Activated CD4-positive, alpha-beta memory T cell treated with anti-CD3 and anti-CD28 coated beads, Interleukin-2, amount 10 ng/mL, durations not matched to agents 7 days and 5 days (primary cell): ENCODE measurements at places on chromosomes 7 and 10. TPM values are rescaled to one million over a fixed set of nuclear protein-coding genes. Genes with fewer than 3 reads are reported as not detected.

GRCh38 chr10:1180836-1181235, 124.7 kb downstream of the WDR37 start:
- no peak for DNase-seq

The ANKRD7 gene
- total RNA-seq = not detected

The ANKIB1 gene
- total RNA-seq = 65.1 TPM

DNA sequence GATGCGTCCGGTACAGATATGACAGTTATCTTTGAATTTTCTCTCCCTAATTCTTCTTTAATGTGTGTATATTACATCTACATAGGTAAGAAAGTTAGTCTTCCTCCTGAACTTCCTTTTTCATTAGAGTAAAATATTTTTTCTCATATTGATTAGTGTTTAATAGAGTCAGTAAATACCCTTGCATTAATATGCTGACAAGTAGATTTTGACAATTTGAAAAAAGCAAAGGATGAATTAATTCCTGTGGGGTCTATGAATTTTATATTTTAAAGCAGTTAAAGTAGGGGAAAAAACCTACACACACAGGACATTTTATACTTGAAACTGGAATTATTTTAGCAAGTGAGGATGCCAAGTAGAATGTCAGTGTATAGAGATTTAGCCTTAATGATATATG, 9.4 kb downstream of the OTUD1 start:
- no peak for DNase-seq
